ENCODE measurements at places on chromosomes 4 and X. TPM values are rescaled to one million over a fixed set of nuclear protein-coding genes. Genes with fewer than 3 reads are reported as not detected.

- no peak overlapping the region for H3K27ac ChIP-seq
- H3K27me3 ChIP-seq: no peaks in the 10 kb centered on the region
- H3K4me3 ChIP-seq: no peak overlapping the region
- no peaks in the 10 kb centered on the region for H3K4me1 ChIP-seq
Observed at GRCh38 chrX:56974408-56974807, 20.9 kb downstream of the SPIN3 start.

DNA sequence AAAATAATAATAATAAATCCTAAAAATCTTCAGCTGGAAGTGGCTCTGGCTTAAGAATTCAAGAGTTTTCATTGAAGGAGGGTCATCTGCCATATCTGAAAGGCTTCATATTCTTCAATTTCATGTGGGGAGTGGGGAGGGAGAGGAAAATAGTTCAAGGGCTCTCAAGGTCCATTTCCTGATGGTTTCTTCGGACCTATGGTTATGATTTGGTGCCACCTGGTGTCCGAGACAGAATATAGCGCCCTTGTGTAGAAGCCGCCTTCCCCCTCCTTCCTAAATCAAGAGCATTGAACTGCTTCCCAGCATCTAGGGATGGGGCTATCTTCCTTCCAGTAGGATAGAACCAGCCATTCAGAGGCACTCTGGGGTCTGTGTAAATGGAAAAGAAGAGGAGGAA, 34.3 kb downstream of the NLGN3 start:
- peak; percentile 78 for DNase-seq
- no peak overlapping the region for H3K27ac ChIP-seq
- H3K36me3 ChIP-seq: no peaks in the 10 kb centered on the region
- H3K4me1 ChIP-seq: peaks cover 6% of the 10 kb centered on the region

WDR44 gene
- 23.2 TPM for total RNA-seq

GRCh38 chr4:81723927-81724587, 252.3 kb upstream of the RASGEF1B start:
- DNase-seq: peak; percentile 70
- no peak overlapping the region for H3K4me3 ChIP-seq
- no peak overlapping the region for H3K27ac ChIP-seq
- no peaks in the 10 kb centered on the region for H3K36me3 ChIP-seq

GRCh38 chr4:113162089-113162488, 112.6 kb downstream of the ANK2 start:
- no peaks in the 10 kb centered on the region for H3K27me3 ChIP-seq
- DNase-seq: no peak
- no peak overlapping the region for H3K4me3 ChIP-seq
- H3K36me3 ChIP-seq: no peaks in the 10 kb centered on the region

- no peaks in the 10 kb centered on the region for H3K27me3 ChIP-seq
- DNase-seq: no peak
- H3K36me3 ChIP-seq: no peaks in the 10 kb centered on the region
- H3K4me1 ChIP-seq: peaks cover 6% of the 10 kb centered on the region
- H3K4me3 ChIP-seq: no peak overlapping the region
Observed at GRCh38 chrX:39729981-39730661, 367.6 kb downstream of the BCOR start.

DNA sequence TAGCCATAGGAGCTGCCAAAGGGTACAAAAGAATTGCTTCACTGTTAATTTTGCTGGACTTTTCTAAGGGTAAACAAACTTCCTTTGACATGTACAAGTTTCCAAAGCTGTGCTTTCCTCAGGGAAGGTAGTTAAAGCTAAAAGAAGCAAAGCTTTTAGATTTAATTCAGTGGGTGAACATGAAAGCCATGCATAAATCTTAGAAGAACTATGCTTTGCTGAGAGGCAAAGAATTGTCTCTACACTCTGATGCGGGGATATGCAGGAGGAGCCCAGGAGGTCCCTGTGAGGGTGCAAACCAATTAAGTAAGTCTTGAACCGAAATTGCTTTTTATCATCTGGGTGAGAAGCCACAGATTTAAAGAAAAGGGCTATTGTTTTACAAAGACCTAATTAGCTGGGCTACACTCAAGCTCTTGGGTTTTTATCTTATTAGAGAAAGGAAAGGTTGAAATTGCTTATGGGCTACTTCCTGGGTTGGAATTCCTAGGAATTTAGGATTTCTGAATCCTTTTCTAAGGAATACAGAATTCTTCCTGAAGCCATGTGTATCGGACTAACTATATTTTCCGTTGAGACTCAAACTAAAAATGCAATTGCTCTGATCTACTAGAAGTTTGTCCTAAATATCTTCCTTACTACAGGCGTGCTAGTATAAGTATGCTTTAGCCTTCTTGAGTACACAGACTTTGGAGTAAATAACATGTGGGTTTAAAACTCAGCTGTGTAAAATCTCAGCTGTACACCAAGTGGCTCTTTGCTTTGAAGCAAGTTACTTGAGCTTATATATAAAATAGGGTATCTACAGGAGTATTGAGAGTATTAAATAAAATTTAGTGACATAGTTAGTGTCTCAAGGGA, 188.4 kb upstream of the ANK2 start:
- no peaks in the 10 kb centered on the region for H3K36me3 ChIP-seq
- H3K4me3 ChIP-seq: no peak overlapping the region

DNA sequence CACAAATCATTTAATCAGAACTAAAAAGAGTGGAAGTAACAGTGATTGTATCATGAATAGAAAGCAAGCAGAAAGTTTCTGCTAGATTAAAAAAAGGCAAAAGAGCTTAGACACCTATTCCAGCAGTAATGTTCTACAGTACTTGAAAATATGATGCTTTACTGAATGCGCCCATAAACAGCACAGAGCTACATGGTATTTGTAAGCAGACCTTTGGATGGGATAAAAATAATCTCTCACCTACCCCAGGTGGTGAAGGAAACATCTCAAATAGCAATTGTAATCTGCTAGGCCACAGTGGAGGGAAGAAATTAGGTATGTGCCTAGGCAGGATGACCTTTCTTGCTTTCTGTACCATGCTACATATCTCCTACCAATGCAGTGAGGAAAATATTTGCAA, 280.9 kb upstream of the PRKX start:
- H3K36me3 ChIP-seq: no peaks in the 10 kb centered on the region
- H3K4me3 ChIP-seq: no peak overlapping the region
- H3K27me3 ChIP-seq: no peaks in the 10 kb centered on the region
- no peak overlapping the region for H3K27ac ChIP-seq
- no peak for DNase-seq

NOX1 gene
- total RNA-seq: not detected

DNA sequence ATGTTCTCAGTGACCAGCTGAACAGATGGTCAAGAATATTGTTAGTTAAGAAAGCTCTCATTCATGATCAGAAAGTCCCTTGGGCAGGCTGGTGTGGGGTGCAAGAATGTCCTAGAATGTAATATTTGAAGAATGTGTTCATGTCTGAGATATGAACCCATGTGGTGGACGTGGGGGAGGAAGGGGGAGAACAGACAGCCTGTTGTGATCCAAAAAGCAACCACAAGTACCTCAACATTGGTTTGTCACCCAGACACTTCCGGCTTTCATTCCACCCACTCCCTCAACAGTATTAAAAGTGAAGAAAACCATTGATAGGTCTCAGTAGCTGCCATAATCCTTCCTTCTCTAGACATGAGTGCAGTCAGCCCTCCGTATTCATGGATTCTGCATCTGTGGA, 82.2 kb downstream of the MAML3 start:
- H3K27ac ChIP-seq: no peak overlapping the region
- peaks cover 12% of the 10 kb centered on the region for H3K4me1 ChIP-seq
- no peaks in the 10 kb centered on the region for H3K27me3 ChIP-seq
- no peaks in the 10 kb centered on the region for H3K36me3 ChIP-seq
- no peak overlapping the region for H3K4me3 ChIP-seq

DNA sequence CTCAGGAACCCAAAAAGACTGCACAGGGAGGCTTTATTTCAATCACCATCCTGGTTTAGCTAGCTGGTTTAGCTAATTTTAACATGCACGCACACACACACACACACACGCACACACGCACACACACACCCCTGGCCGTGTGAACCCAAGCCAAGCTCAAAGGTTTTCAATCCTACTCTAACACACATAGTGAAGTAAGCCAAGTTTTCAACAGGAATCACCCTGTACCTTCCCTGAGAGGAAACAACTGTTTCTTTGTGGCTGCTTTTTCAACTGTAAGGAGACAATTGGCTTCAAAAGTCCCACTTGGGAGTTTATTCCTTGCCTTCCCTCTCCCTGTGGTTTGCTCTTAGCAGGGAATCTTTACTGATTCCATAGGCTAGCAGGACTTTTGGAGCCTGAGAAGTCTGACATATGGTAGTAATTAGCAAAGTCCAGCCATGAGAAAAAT, 98.9 kb upstream of the BMP3 start:
- DNase-seq: no peak
- no peak overlapping the region for H3K4me3 ChIP-seq
- H3K36me3 ChIP-seq: no peaks in the 10 kb centered on the region
- H3K27ac ChIP-seq: no peak overlapping the region

PPEF2 gene
- total RNA-seq: 0.33 TPM

SHROOM4 gene
- 4.8 TPM for total RNA-seq

DNA sequence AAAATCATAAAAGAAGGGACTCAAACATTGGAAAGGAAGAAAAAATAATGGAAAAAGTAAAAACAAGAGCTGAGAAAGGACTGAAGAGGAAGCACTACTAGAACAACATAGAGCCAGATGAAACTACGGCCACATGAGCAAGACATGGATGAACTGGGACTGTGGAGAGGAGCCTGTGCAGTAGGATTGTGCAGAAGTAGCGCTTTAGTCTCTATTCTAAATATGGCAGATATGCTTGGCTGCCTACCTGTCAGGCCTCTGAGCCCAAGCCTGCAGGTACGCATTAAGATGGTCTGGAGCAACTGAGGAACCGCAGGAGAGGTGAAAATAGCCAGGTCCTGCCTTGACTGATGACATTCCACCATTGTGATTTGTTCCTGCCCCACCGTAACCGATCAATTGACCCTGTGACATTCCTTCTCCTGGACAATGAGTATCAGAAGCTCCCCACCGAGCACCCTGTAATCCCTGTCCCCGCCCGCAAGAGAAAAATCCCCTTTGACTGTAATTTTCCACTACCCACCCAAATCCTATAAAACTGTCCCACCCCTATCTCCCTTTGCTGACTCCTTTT, 154.3 kb downstream of the CAMK2D start:
- DNase-seq: no peak
- H3K4me3 ChIP-seq: no peak overlapping the region
- H3K4me1 ChIP-seq: peaks cover 12% of the 10 kb centered on the region
- no peaks in the 10 kb centered on the region for H3K36me3 ChIP-seq

SAP30 gene
- total RNA-seq: 61.4 TPM

DNA sequence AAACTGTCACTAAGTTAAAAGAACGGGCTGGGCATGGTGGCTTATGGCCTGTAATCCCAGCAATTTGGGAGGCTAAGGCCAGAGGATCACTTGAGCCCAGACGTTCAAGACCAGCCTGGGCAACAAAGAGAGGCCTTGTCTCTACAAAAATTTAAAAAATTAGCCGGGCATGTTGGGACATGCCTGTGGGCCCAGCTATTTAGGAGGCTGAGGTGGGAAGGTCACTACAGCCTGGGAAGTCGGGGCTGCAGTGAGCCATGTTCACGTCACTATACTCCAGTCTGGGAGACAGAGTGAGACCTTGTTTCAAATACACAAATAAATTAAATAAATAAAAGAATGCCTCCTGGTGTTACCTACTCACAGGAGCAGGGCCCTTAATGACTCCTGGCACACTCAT, 69.5 kb downstream of the APBB2 start:
- no peaks in the 10 kb centered on the region for H3K27me3 ChIP-seq
- no peak overlapping the region for H3K4me3 ChIP-seq
- H3K36me3 ChIP-seq: no peaks in the 10 kb centered on the region

GRCh38 chr4:16155528-16156169, 70.6 kb downstream of the TAPT1 start:
- no peaks in the 10 kb centered on the region for H3K27me3 ChIP-seq
- peaks cover 6% of the 10 kb centered on the region for H3K36me3 ChIP-seq
- peaks cover 13% of the 10 kb centered on the region for H3K4me1 ChIP-seq
- H3K27ac ChIP-seq: no peak overlapping the region
- DNase-seq: no peak

VCX gene
- not detected for total RNA-seq

PRDM8 gene
- total RNA-seq: 15.7 TPM

KIT gene
- 58.7 TPM for total RNA-seq

CACNA1F gene
- total RNA-seq: 0.14 TPM

- no peak for DNase-seq
- peaks cover 23% of the 10 kb centered on the region for H3K4me1 ChIP-seq
- no peaks in the 10 kb centered on the region for H3K27me3 ChIP-seq
- no peak overlapping the region for H3K4me3 ChIP-seq
- peak overlapping the region; percentile 41 for H3K27ac ChIP-seq
Observed at GRCh38 chr4:147361726-147362125, 119.2 kb upstream of the EDNRA start.

TXK gene
- total RNA-seq: 1.1 TPM

DNA sequence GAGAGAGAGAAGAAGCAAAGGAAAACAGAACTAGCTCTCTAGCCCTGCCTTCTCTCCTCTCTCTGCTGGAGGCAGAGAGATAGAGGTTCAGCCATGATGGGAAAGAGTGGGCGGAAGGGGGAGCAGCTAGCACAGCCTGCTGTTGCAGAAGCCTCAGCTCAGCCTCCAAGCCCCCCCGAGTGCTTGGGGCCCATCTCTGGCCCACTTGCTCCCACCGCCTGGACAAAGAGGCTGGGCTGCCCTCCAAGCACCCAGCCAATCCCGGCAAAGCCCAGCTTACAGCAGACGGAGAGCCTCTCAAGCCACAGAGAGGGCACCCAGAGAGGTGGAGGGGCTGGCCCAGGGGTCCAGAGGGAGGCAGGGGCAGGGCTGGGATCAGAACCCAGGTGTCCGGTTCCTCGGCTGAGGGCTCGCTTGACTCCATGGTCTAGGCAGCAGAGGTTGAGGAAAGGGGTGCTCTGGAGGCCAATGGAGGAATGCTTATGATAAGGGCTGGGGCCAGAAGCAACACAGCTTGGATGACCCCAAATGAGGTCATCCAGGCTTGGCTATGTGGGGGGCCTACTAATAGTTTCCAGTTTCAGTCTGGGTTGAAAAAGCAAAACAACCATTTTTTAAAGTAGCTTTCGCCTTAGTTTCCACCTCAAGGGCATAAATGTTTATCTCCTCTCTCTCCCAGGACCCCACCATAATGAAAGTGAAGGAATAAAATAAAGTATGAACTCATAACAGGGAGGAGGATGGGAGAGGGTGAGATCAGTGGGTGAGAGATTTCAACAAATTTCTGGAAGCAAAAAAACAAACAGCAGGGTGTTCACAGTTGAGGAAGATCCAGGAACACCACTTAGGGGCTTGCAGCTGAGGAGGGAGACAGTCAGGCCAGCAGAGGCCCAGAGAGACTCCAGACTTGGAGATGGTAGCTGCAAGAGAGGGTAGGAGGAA, 24.9 kb upstream of the IQSEC2 start:
- no peaks in the 10 kb centered on the region for H3K27me3 ChIP-seq
- no peak overlapping the region for H3K4me3 ChIP-seq
- H3K27ac ChIP-seq: no peak overlapping the region
- H3K4me1 ChIP-seq: no peaks in the 10 kb centered on the region
- no peaks in the 10 kb centered on the region for H3K36me3 ChIP-seq

- H3K4me1 ChIP-seq: no peaks in the 10 kb centered on the region
- no peak for DNase-seq
- H3K27ac ChIP-seq: no peak overlapping the region
- no peaks in the 10 kb centered on the region for H3K27me3 ChIP-seq
- no peak overlapping the region for H3K4me3 ChIP-seq
- H3K36me3 ChIP-seq: no peaks in the 10 kb centered on the region
Observed at GRCh38 chrX:19774905-19775304, 112.5 kb downstream of the SH3KBP1 start.
